ENCODE measurements at places on chromosomes 6 and 20. TPM values are rescaled to one million over a fixed set of nuclear protein-coding genes. Genes with fewer than 3 reads are reported as not detected.
A peak's percentile ranks its signal among the peaks of the same experiment; 100 is the strongest.

- no peaks in the 10 kb centered on the region for H3K4me1 ChIP-seq
- H3K27ac ChIP-seq, result no peak overlapping the region
- no peaks in the 10 kb centered on the region for H3K27me3 ChIP-seq
- no peaks in the 10 kb centered on the region for H3K36me3 ChIP-seq
Observed at GRCh38 chr6:20978151-20978614, 443.9 kb downstream of the CDKAL1 start.

DNA sequence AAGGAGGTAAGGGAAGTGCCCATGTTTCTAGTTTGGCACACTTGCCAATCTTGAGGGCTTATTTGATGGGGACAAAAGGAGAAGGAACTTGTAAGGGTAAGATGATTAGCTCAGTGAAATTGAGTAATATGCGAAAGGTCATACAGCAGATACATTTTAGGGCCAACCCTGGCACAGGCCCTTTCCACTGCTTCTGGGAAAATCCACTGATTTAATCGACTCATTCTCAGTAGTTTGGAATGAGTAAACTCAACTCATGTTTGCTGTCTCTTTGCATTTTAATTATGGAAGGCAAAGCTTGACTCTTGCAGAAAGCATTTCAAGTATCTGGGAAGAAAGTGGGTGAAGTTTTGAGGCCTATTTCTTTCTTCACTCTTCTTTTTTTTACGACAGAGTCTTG is 20.0 kb downstream of the PHF20 start:
- no peaks in the 10 kb centered on the region for H3K27me3 ChIP-seq
- DNase-seq, result no peak
- H3K27ac ChIP-seq, result no peak overlapping the region
- H3K4me1 ChIP-seq, result peaks cover 11% of the 10 kb centered on the region

- H3K36me3 ChIP-seq, result peaks cover 17% of the 10 kb centered on the region
- peak overlapping the region; percentile 24 for H3K27ac ChIP-seq
- H3K4me1 ChIP-seq, result peaks cover 4% of the 10 kb centered on the region
- H3K4me3 ChIP-seq, result no peak overlapping the region
Observed at GRCh38 chr6:43578748-43579147, 2.8 kb downstream of the POLH start.

DNA sequence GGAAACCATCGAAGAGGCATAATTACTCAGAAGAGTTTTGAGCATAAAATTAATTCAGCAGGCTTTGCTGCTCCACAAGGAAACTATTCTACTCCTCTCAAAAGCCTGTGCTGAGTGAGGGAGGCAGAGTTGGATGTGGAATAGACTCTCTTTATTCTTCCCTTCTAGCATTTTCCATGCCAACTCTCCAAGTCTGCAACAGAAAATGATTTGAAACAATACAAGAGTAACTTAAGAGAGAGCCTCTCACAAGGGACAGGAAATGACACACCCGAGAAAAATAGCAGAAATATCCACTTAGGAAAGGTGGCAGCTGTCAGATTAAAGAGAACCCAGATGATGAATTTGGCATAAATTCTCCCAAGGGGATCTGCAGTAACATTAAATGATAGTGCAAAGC is 26.3 kb upstream of the LAMP5 start:
- no peak overlapping the region for H3K4me3 ChIP-seq
- no peaks in the 10 kb centered on the region for H3K27me3 ChIP-seq
- DNase-seq, result no peak
- no peak overlapping the region for H3K27ac ChIP-seq

DNA sequence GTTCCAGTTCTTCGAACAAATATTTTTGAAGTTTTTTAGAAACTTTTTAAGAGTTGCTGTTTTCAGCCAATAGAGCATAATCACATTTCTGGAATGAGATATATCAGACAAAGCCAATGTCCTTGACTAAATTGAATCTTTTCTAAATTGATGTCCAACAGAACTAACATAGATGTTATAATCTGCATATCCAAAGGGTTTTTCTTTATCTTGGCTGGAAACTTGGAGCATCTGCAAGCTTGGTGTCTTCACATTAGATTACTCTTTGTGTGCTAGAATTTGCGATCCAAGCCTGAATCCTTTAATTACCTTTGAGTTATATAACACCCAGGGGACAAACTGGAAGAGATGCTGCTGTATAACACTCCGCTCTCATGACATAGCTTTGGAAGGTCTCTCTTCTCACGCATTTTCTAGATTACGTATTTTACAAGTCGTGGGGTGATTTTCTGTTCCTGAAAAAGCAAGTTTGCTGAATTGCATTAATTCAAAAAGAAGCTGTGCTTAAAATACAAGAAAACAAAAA is 64.4 kb upstream of the FUCA2 start:
- DNase-seq, result no peak
- peak overlapping the region; percentile 18 for H3K27ac ChIP-seq
- no peaks in the 10 kb centered on the region for H3K27me3 ChIP-seq

GRCh38 chr20:24789877-24790276 is 159.2 kb upstream of the CST7 start:
- H3K27ac ChIP-seq, result no peak overlapping the region
- peaks cover 17% of the 10 kb centered on the region for H3K27me3 ChIP-seq
- H3K4me3 ChIP-seq, result no peak overlapping the region
- no peak for DNase-seq
- no peaks in the 10 kb centered on the region for H3K36me3 ChIP-seq

GRCh38 chr6:11705069-11705468 is 73.5 kb downstream of the ADTRP start:
- no peak for DNase-seq
- no peaks in the 10 kb centered on the region for H3K36me3 ChIP-seq
- no peaks in the 10 kb centered on the region for H3K27me3 ChIP-seq
- H3K4me1 ChIP-seq, result no peaks in the 10 kb centered on the region

DNA sequence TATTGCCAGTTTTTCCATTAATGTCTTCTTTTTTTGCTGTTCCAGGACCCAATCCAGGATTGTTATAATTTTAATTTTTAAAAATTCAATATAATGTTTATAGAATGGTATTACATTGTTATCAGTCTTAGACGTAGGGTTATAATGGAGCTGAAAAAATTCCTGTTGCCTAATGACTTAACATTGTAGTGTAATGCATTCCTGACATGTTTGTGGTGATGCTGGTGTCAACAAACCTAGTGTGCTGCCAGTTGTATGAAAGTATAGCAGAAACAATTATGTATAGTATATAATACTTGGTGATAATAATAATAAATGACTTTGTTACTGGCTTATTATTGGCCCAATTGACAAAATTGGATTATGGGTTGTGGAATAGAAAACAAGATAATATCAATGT is 30.4 kb downstream of the KIZ start:
- H3K4me1 ChIP-seq, result no peaks in the 10 kb centered on the region
- no peaks in the 10 kb centered on the region for H3K36me3 ChIP-seq

DNA sequence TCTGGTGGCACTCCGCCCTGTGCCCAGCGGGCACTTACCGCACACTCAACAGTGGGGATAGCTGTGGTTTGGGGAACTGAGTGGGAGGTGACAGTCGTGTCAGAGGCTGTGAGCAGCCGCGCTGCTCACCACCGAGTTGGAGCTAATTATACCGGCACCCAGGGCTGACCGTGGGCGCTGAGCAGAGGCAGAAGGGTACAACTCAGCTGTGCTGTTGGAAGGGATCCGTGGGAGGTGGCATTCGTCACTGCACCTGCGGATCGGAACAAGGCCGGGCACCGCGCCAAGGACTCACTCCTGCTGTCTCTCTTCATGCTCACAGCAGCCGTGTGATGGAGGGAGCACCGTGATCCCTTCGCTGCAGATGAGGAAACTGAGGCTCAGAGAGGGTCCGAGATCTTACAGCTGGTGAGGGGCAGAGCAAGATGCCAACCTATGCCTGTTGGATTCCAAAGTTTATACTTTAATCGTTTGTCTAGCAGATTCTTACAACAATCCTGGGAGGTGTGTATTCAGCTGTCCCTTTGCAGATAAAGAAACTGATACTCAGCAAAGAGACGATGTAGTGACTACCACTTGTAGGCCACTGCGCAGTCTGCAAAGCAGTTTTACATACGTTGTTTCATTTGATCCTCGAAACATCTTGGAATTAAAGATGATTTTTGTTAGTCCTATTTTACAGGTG is 713 bp upstream of the ELMO2 start:
- H3K27ac ChIP-seq, result peak overlapping the region; percentile 95
- H3K4me1 ChIP-seq, result peaks cover 55% of the 10 kb centered on the region
- H3K36me3 ChIP-seq, result no peaks in the 10 kb centered on the region
- peak; percentile 48 for DNase-seq

GRCh38 chr6:95120984-95121383 is 456.4 kb upstream of the MANEA start:
- no peaks in the 10 kb centered on the region for H3K27me3 ChIP-seq
- H3K4me3 ChIP-seq, result no peak overlapping the region
- DNase-seq, result no peak
- no peak overlapping the region for H3K27ac ChIP-seq
- H3K4me1 ChIP-seq, result no peaks in the 10 kb centered on the region
- H3K36me3 ChIP-seq, result no peaks in the 10 kb centered on the region

APCDD1L gene
- 1.1 TPM for total RNA-seq
